Right ventricle myocardium superior (tissue), 1 donor: ENCODE measurements at places on chromosomes 2 and 18. TPM values are rescaled to one million over a fixed set of nuclear protein-coding genes. Genes with fewer than 3 reads are reported as not detected.

FOXI3 gene
- total RNA-seq = not detected

GRCh38 chr2:2860589-2861300 is 516.9 kb downstream of the EIPR1 start:
- no peak for DNase-seq

GRCh38 chr2:119484834-119485233 is 39.4 kb downstream of the SCTR start:
- DNase-seq = no peak

- DNase-seq = no peak
Observed at GRCh38 chr2:101038455-101039255, 36.6 kb downstream of the RPL31 start.

GRCh38 chr18:31056296-31056695 is 13.8 kb upstream of the DSC3 start:
- DNase-seq = no peak

REG1B gene
- not detected for total RNA-seq

DNA sequence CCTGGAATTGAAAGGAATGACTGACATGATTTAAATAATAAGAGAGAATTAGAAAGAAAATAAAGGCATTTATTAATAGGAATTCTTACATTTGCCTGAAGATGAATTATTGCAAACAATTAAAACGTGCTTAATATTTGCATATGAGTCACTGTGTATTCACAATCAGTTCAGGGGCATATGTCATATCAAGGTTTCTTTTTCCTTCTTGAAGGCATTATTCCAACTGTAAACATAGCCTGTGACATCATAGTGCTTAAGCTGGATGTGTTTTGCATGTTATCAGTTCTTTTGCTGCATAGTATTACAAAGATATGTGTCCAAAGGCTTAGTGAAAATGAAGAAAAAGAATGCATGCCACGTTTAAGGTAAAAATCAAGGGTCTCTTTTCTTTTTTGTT is 80.8 kb downstream of the MEIS1 start:
- no peak for DNase-seq

ALPI gene
- total RNA-seq = not detected

DNA sequence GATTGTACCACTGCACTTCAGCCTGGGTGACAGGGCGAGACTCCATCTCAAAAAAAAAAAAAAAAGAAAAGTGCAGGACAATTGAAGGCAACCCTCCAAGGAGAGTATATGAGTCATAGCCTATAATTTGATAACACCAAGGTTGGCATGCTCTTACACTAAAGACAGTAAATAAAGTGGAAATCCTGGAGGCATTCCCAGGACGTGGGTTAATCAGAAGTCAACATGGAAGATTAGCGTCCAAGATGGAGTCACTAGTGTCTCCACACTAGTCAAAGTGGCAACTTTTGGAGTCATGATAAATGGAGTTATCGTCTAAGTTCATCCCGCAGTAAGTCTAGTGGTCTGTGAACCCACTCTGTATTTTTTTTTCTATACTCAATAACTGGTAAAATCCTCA is 21.2 kb upstream of the UGGT1 start:
- DNase-seq = no peak

SIGLEC15 gene
- total RNA-seq = not detected

REG3A gene
- not detected for total RNA-seq

DLX2 gene
- not detected for total RNA-seq

GRCh38 chr18:191725-192124 is 33.4 kb downstream of the USP14 start:
- no peak for DNase-seq

EFR3B gene
- 3.8 TPM for total RNA-seq

GRCh38 chr18:34959211-34959829 is 81.9 kb upstream of the MAPRE2 start:
- DNase-seq = no peak

- DNase-seq = no peak
Observed at GRCh38 chr2:230205721-230206120, 14.1 kb downstream of the SP110 start.

SLC35F5 gene
- 51.3 TPM for total RNA-seq

IL18R1 gene
- 0.67 TPM for total RNA-seq

- peak; percentile 85 for DNase-seq
Observed at GRCh38 chr2:74515981-74516633, 1.9 kb downstream of the TLX2 start.

YIPF4 gene
- total RNA-seq = 67.5 TPM

DNA sequence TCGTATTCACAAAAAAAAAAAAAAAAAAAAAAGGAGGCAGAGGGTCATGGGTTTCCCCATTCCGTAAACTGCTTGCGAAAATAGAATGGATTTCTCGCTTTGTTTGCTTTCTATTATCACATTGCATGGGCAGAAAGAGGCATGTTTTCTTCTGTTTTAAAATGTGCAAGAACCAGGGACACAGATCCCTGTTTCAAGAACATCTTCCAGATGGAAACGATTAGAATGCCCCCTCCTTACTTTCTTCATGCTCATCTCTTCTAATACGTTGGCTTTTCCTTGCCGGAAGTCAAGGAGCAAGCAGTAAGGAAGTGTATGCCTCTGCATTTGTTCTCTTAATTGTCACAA is 51.0 kb upstream of the ZNF516 start:
- no peak for DNase-seq

DNA sequence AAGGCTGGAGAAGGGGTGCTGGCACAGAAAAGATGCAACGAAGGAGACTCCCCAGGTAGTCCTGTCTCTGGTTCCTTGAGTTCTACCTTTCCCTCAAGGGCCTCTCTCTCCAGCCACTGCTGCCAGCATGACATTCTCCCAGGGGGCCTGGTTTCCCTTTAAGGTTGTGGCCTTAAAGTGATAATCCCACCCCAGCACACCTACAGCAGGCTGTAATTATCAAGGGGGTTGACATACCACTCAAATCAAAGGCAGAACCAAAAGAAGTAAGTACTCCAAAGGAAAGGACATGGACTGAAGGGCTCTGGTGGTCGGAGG is 127.4 kb upstream of the MSH6 start:
- no peak for DNase-seq

GRCh38 chr2:9145109-9145751 is 61.4 kb upstream of the ASAP2 start:
- DNase-seq = no peak

PROM2 gene
- total RNA-seq = 0.54 TPM
